GM04503 (cell line): ENCODE measurements at places on chromosomes 12 and 14.
A peak's percentile ranks its signal among the peaks of the same experiment; 100 is the strongest.

- DNase-seq = no peak
These were observed 49.5 kb downstream of the TSPAN19 start for GRCh38 chr12:84986586-84986985.

- no peak for DNase-seq
These were observed 28.6 kb upstream of the HSP90B1 start for GRCh38 chr12:103901518-103902173.

DNA sequence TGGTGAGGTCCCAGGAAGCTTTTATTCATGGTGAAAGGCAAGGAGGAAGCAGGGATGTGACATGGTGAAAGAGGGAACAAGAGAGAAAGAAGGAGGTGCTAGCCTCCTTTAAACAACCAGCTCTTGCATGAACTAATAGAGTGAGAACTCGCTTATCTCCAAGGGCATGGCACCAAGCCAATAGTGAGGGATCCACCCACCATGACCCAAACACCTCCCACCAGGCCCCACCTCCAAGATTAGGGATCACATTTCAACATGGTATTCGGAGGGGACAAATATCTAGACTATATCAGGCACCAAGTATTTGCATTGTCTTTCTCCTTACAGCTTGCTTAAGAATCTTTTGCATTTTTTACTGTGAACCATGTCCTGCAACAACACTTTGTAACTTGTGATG lies 91.9 kb upstream of the DHRS4 start:
- no peak for DNase-seq

GRCh38 chr14:101478796-101479410 lies 82.4 kb upstream of the DIO3 start:
- no peak for DNase-seq

DNA sequence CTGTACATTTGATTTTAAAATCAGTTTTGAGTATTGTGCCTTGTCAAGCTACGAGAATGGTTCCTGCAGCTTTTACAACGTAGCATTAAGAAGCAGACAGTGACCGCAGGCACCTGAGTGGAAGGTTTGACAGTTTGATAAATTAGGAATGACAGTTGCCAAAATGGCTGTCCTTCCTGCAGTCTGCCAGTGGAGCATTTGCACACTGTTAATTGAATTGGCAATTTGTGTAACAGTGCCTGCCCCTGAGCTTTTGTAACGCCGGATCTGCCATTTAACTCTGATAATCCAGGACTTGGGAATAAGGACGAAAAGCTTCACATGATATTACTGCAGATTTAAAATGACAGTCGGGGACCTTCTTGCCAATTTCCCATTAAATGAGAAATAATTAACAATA lies 385.3 kb downstream of the NPAS3 start:
- no peak for DNase-seq

DNA sequence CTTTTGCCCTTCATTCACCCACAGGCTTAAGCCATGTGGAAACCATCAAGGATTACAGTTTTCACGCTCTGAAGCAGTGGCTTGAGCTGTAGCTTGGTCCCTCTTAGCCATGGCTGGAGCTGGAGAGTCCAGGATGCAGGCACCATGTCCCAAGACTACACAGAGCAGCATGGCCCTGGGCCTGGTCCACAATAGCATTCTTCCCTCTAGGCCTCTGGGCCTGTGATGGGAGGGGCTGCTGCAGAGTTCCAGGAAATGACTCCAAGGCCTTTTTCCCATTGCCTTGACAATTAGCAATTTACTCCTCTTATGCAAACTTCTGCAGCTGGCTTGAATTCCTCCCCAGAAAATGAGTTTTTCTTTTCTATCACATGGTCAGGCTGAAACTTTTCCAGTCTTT lies 211.3 kb downstream of the RERGL start:
- DNase-seq = no peak

GRCh38 chr14:36317650-36318049 lies 2.8 kb downstream of the MBIP start:
- no peak for DNase-seq

DNA sequence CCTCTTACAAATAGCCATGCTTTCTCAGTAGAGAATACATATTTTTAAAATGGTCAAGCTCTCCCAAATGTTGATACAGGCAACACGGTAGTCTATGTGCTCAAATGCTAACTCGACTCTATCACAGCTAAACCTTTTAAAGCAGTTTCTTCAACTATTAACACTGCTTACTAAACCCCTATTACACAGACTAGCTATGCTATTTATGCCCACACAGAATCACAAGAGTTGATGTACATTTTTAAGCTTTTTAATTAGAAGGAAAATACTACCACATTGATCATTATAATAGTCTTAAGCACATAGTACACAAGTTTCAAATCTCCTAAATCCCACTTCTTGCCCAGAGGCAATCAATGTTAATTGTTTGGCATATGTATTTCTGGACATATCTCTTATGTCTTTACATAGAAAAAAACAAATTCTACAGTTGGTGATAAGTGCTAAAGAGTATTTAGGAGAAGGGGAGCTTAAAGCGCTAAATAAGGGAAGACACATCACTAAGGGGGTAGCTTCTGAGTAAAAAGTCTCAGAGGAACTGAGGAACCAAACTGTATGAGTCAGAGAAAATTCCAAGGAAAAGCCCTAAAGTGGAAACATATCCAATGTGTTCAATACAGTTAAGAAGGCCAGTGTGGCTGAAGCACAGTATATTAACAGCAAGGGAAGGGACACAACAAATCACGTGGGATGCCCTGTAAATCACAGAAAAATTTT lies 13.7 kb downstream of the HNRNPC start:
- DNase-seq = no peak

GRCh38 chr12:19171731-19172130 lies 42.2 kb downstream of the PLEKHA5 start:
- no peak for DNase-seq

GRCh38 chr12:24562771-24563431 lies 386.0 kb downstream of the BCAT1 start:
- no peak for DNase-seq

DNA sequence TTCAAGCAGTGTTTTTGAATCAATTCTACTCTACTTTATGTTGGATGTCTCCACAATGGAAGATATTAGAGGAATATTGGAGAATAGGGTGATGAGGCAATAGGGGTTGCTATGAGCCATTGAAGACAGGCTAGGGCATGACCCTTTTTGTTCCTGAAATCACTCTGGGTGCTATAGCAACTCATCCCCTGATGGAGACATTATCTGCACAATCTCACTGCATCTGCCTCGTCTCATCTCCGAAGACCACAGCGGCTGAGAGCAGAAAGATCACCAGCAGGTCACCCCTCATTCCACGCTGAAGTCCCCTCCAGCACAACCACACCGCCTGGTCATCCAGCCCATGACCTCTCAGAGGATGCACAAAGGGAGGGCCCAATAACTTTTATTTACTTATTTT lies 150.4 kb upstream of the TMEM132C start:
- no peak for DNase-seq

DNA sequence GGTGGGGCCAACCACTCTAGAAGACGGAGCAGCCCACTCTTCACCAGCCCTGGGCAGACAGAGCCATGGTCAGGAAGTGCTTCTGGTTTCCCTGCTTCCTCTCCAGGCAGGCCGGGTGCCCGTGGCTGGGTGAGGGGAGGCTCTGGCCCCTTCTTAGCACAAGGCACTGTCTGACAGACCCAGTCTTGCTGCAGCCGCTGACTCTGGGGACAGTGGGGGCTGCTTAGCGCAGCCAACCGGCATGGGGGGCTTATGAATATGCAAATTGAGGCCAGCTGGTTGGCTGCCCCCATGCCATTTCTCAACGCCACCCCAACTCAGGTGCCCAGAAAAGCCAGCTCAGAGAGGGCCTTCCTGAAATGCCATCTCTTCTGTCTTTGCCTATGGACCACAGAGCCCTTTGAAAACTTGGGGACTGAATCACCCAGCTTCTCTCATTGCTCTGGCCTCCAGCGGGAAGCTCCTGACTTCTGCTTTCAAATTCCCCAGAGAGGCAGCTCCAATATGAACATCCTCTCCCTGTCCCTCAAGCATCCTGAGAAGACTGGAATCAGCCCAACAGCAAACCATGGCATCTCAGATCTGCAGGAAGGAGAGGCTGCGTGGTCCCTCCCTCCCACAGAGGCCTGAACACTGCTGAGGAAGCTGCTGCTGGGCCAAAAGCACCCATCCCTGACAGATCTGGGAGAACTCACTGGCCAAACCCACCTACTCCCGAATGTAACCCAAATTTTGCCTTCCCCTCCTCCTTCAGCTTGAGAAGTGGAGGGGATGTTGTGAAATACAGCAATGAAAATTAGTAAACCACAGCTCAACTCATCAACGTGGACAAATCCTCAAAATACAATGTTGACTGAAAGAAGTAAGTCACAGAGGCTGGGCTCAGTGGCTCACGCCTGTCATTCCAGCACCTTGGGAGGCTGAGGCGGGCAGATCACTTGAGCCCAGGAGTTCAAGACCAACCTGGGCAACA lies at the start of gene PROX2:
Gene PROX2 (minus strand): TSS at position 205 of the 973 bp plus-strand sequence. CDS start 12,311 bp downstream, outside the sequence.
- no peak for DNase-seq

DNA sequence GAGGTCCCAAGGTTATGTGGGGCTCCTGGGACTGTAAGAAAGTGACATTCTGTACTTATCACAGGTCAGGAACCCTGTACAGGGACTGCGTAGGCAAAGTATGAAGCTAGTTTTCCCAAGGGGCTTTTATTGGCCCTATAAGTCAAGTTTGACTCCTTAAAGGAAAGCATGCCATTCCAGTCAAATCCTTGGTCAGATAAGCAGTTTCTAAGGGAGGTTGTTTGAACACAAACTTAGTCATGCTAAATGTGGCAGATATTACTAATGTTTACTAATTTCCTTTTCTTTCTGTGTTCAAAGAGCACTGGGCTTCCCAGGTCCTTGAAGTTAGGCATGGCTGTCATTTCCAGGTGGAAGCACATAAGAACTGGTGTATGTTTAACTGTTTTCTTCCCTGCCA lies 472.4 kb downstream of the ATP23 start:
- no peak for DNase-seq

DNA sequence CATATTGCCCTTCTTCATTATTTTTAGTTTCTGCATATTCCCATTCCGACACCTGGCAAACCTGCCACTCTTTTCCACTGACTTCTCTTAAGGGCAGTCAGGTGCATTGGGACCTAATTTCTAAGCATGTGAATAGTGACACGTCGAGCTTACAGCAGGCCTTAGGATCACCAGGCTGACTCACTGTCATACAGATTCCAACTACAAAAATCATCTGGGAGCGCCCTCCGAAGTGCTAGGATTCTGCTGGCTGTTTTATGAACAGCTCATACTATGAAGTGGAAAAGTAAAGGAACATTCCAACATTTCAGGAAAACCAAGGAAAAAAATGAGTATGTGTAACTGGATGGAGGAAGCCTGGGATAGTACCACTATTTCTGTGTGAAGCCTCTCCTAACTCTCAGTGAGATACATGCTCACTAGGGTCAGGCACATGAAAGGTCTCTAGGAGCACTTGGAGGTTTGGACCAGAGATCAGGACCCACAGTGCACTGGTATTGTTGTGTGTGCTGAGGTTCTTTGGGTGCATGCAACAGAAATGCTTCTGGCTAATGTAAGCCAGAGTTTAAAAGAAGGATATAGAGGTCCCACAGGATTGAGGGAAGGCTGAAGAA lies 257.4 kb downstream of the ZFP36L1 start:
- DNase-seq = peak; percentile 79
